Skeletal muscle cell (primary cell): ENCODE measurements at places on chromosomes 2 and 18.

- no peak for DNase-seq
These were observed 15.4 kb upstream of the TET3 start for GRCh38 chr2:73969356-73969755.

GRCh38 chr2:180456801-180457200, 449.7 kb upstream of the CWC22 start:
- no peak for DNase-seq

DNA sequence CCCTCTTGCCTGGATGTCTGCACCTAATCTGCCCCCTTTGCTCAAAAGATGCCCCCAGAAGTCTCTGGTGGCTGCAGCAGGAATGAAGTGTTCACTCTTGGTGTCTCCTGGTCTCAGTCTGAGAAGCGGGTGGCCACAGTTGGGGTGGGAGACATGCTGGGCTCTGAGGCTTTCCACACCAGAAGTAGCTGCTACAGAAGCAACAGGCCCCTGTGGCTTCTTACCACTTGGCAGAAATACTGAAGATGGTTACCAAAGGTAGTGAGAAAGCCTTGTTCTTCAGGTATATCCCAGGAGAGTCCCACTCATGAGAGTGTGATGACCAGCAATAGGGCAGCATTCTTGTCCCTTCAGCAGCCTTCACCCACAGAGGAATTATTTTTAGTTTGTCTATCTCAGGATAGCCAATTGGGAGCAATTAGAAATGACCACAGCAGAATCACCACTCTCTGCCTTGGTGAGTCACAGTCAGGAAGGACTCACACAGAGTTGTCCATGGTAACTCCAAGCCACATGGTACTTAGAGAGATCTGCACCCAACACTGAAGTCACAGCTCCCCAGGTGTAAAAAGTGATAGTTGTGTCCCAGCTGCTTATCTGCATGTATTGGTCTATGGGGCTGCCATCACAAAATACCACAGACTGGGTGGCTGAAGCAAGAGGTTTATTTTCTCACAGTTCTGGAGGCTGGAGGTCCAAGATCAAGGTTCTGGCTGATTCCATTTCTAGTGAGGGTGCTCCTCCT, 169.8 kb upstream of the ID2 start:
- no peak for DNase-seq

GRCh38 chr2:147002256-147002655, 842.6 kb upstream of the ACVR2A start:
- no peak for DNase-seq

DNA sequence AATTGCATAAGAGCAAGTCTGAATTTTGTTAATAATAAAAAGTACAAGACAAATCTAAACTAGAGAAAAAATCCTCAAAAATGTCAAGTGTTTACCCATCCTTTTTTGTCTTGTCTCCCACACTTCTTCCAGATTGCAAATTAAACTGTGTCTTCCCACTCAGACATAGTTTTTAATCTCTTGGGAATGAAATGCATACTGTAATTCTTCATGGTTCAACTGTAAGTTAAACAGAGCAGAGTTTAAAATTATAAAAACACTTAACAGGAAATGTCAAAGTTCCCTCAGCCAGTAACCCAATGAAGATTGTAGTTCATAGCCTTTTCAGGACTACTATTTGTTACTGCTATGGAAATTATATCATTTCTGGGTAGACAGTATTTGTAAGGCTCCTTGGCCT, 171.8 kb downstream of the UBE2E3 start:
- DNase-seq, result no peak

- peak; percentile 26 for DNase-seq
These were observed 107.0 kb downstream of the BCL2L11 start for GRCh38 chr2:111227716-111228141.

GRCh38 chr18:66168685-66169235, 417.9 kb downstream of the CDH7 start:
- no peak for DNase-seq

- DNase-seq, result no peak
These were observed 540.0 kb upstream of the GYPC start for GRCh38 chr2:126115975-126116374.
